ENCODE measurements at places on chromosomes 1 and 21. TPM values are rescaled to one million over a fixed set of nuclear protein-coding genes. Genes with fewer than 3 reads are reported as not detected.

GRCh38 chr21:25934771-25935224 lies 200.0 kb downstream of the GABPA start:
- no peak for DNase-seq

GRCh38 chr1:159594625-159595405 lies 7.2 kb downstream of the APCS start:
- DNase-seq: no peak

DNA sequence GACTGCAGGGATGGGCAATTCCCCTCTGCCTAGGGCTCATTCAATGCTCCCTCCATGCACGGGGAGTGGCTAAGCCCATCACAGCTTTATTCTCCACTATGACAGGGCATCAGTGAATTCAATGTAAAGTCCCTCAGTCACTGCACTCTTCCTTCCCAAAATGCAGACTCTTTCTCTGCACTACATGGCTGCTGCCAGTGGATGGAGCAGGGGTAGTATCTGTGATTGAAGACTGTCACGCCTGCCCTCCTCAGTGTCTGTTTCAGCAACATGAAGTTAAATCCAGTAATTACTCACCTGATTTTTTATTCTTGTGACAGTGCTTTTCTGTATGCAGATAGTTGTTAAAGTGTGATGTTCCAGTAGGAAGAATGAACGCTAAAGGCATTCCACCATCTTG lies 1323.2 kb downstream of the AMY1C start:
- DNase-seq: no peak

DNA sequence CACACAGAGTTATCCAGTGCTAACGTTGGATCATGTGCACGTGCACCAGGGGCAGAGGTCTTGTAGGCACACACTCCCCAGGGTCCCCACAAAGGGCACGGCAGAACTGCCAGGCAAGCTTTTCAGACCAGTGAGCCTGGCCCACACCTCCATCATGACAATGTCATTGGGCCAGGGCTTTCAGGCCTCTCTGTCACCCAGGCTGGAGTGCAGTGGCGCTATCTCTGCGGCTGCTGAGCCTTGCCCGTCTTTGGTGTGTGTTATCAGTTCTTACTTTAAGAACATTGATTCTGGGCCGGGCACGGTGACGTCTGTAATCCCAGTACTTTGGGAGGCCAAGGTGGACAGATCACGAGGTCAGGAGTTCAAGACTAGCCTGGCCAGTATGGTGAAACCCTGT lies 44.2 kb downstream of the PKNOX1 start:
- DNase-seq: no peak

GRCh38 chr1:165844114-165844798 lies 16.8 kb downstream of the UCK2 start:
- DNase-seq: no peak

GRCh38 chr1:155184351-155184811 lies 10.7 kb downstream of the TRIM46 start:
- no peak for DNase-seq

GRCh38 chr21:38822778-38823238 lies 17.1 kb downstream of the ETS2 start:
- DNase-seq: no peak

DNA sequence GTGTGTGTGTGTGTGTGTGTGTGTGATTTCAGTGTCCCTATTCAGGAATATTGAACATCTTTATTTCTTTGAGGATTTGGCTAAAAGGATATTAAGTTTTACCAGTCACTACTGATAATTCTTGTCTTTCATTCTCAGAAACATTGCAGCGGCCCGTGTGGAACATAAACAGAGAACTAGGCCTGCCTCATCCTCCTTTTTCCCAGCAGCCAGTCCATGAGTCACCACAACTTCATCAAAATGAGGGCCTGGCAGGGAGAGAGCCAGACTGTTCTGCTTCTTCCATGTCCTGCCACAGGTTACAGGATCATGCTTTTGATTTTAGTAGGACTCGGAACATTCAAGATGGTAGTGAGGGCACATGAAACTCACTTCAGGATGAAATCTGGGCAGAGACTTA lies 50.7 kb downstream of the LRIG2 start:
- no peak for DNase-seq

- DNase-seq: no peak
These were observed 412.5 kb downstream of the PTPRU start for GRCh38 chr1:29648798-29649188.

- peak; percentile 55 for DNase-seq
These were observed 36.9 kb downstream of the EIF2D start for GRCh38 chr1:206575165-206575893.

GRCh38 chr1:234589854-234590620 lies 19.9 kb downstream of the IRF2BP2 start:
- DNase-seq: no peak

DNA sequence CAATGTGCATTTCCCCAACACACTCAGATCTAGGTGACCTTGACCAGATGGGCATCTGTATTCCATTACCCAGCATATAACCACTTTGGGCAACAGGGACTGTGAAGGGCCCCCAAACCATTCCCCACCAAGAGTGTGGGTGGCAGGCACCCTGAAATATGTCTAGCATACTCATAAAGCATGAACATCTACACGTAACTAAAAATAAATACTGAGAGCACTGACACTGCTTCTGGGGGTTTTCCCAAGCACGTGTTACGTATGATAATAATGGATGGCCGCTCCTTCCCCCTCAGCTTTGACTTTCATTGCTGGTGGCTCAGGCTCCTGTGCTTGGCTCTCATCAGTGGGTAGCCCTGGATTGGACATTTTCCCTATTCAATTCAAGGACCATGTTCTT lies 39.1 kb downstream of the IGSF3 start:
- DNase-seq: no peak

DNA sequence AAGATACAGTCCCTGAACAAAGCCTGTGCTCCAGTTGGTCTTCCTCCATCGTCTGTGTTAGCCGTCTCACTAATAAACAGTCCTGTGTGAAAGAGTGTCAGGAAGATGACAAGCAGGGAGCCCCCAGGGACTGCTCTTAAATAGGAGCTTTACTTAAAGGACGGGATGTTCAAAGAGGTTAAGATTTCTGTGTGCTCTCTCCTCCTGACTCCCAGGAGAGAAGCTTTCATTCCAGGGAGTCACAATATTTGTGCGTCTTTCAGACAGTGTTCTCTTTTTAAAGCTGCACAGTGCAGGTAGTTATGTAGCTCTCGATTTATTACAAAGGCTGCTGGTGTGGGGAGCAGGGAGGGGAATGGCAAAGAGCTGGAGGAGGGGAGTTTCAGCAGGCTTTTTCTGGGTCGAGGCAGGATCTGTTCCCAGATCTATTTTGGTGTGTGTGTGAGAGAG lies 43.5 kb downstream of the STYXL2 start:
- DNase-seq: no peak

- no peak for DNase-seq
These were observed 147.2 kb downstream of the RASAL2 start for GRCh38 chr1:178241057-178241456.

GRCh38 chr1:208134491-208134890 lies 109.7 kb downstream of the PLXNA2 start:
- DNase-seq: no peak

DNA sequence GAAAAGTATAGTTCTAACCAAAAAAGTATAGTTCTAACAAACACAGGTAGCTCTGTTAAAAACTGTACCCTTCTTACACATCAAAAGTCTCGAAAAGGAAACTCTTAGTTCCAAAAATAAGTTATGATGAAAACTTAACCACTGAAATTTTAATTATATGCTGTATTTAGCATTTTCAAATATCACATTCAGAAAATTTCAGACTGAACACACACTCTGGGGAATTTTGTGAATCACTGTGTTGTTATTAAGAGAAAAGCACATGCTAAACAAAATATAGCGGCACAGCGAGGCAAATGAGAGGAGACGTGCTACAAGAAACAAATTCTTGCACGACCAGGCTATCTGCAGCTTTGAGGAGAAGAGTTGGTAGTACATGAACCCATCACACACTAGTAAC lies 30.4 kb downstream of the VAV3 start:
- no peak for DNase-seq

- DNase-seq: no peak
These were observed 13.4 kb upstream of the UAP1 start for GRCh38 chr1:162548170-162548569.

DNA sequence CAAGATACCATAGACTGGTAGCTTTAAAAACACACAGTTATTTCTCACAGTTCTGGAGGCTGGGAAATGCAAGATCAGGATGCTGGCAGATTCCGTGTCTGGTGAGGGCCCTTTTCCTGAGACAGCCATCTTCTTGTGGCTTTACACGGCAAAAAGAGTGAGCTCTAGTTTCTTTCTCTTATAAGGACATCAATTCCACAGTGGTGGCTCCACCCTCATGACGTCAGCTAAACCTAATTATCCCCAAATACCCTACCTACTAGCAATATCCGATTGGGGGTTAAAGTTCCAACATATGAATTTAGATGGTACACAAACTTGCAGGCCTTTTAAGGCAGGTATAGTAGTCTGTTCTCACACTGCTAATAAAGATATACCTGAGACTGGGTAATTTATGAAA lies 77.7 kb downstream of the PRRX1 start:
- DNase-seq: no peak

DNA sequence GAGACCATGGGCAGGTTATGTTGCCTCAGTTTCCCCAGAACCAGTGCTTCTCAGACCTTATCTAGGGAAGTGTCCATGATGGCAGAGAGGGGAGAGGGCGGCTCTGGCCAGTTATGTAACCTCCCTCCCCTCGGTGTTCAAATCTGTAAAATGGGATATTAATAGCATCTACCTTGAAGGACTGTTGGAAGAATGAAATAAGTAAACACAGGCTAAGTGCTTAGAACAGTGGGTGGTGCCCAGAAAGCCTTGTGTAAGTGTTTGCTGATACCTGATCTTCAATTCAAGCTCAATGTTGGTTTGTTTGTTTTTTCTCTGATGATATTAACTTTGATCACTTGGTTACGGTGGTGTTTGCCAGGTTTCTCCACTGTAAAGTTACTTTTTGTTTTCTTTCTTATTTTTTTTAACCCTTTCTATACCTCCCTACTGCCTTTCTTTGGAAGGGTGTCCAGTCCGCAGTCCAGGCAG lies 34.9 kb downstream of the EPHA2 start:
- DNase-seq: no peak

DNA sequence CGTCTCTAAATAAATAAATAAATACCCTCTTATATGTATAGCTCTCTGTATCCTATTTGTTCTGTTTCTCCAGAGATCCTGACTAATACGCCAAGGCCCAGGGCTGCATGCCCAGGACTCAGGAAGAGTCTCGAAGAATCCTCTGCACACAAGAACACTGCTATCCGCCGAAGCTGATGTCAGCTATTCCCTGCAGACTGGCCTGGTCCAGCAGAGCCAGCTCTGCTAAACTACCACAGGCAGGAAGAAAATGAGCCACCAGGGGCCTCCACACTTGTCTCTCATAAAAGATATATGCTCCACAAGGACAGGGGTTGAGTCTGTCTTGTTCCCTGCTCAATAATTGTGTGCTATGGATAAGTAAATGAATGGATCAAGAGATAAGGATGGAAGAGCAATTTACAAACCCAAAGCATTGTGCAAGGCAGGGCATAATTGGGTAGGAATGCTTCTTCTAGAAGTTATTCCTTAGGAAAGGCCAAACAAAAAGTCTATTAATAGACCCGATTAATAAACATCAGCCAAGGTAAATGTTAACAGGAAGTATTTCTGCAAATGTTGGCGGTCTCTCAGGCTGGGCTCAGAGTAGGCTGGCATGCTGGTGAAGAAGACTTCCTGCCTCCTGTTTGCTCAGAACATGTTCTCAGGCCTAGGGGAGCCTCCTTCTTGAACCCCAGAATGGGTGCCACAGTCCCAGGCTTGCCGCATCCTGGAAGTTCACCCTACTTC lies 26.3 kb upstream of the MAN1C1 start:
- DNase-seq: no peak

Gene LEMD1
- not detected for total RNA-seq

Gene LORICRIN
- total RNA-seq: not detected

Gene FHL3
- total RNA-seq: 11.4 TPM

Gene FDPS
- 87.1 TPM for total RNA-seq

Gene MROH9
- total RNA-seq: not detected
